SK-N-DZ (cell line): ENCODE measurements at places on chromosomes 12 and 14.

DNA sequence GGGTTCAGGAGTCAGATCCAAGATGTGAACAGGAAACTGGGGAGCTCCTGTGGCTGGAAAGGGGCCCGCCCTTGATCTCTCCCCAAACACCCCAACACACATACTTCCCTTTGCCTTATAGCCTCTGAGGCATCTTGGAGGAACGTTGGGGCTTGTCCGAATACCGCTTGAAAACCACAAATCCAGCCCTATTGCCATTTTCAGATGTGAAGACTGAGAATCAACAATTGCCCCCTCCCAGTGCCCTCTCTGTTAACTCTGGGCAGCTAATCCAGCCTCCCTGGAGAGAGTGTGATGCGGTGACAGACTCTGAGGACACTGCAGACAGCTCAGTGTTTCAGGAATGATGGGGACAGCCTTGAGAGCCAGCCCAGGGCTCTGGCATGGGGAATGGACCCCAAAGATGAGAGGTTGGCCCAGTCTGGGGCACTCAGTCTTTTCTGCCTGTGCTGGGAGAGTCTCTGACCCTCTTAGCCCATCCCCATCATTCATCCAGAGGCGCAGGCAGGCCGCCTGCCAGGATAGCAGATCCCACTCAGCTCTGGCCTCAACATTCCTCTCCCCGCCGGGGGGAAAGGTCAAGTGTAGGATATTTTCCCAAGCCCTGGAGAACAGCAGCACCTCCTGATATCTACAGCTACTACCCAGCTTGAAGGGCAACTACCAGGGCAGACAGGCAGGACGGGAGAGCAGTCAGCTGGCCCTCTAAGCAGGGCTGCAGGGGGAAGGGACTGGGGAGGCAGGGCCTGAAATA is 24.6 kb upstream of the LTBP2 start:
- DNase-seq: no peak

DNA sequence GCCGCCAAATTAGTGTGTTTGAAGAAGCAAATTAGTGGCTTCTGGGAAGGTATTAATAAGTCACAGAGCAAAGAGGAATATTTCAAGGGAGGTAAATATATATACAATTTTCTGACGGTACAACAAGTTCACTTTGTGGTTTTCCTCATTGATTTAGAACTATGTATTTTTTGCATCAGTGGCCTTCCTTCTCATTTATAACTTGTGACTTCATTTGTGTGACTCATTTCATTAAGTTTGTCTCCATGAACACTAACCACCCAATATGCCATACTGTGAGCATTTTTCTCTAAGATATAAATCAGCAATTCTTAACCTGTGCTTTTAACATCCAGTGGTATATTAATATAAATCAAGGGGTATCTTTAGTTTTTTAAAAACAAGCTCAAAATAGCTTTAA is 29.3 kb upstream of the ARHGAP5 start:
- no peak for DNase-seq

- no peak for DNase-seq
Measured at GRCh38 chr12:90335566-90335965, 619.4 kb downstream of the CCER1 start.

DNA sequence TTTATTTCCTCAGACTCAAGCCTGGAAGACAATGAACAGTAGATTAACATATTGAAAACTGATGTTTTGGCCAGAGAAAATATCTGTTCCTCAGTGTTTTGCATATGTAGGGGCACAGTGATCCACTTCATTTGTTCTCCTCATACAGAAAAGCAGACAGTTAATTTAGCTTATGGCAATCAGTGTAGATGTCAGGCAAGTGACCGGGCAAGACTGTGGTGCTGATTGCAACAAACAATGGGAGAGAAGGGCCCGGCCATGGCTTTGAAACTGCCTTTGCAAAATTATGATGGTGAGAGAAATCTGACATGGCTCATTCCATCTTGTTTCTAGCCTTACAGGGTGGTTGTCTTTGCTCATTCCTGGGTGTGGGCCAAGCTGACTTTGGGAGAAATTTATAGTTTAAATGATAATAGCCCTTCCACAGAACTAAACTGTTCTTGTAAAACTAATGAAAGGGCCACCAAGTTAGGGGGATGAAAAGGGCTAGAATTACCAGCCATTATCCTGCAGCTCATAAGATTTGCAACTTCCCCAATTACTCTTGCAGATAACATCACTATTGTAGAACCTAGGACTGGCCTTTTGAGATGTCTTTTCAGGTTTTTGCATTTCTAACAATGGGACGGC is 220.3 kb downstream of the KTN1 start:
- DNase-seq: no peak

GRCh38 chr12:52913431-52913821 is 8.6 kb upstream of the KRT8 start:
- no peak for DNase-seq

- DNase-seq: no peak
Measured at GRCh38 chr12:131460520-131460919, 250.4 kb upstream of the SFSWAP start.

GRCh38 chr12:47838286-47838931 is 18.7 kb upstream of the HDAC7 start:
- peak; percentile 47 for DNase-seq

GRCh38 chr14:74843653-74844052 is 32.3 kb downstream of the PROX2 start:
- DNase-seq: peak; percentile 31

DNA sequence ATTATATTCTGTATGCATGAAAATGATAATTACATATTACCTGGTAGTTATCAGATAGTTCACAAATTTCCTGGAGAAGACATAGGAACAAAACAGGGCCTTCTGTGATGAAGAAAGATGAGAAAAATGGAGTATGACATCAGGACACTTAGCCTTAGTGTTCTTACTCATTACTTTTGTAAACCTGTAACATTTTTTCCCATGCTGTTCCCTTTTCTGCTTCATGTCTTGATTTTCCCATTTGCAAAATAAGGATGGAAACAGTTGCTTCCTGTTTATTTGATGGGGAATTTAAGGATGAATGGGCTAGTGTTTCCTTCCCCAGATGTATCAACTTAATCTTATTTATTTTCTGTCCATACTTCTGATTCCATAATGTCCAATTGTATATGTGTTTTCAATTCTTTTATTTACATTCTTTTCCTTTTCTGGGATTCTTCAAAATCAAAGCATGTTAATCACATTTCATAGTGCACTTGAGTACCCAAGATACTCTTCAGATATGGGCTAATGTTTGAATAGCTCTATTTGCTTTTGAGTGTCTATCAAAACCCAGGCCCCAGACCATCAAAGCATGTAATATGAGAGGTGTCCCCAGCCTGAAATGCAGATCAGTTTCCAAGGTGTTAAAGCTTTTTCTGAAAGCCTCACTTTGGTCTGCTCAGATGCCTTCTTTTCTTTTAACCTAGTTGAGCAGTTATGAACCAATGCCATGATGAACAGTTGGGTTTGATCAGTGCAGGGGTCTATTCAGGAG is 260.5 kb downstream of the RAD51B start:
- no peak for DNase-seq

GRCh38 chr12:5071496-5071895 is 27.8 kb downstream of the KCNA5 start:
- no peak for DNase-seq

DNA sequence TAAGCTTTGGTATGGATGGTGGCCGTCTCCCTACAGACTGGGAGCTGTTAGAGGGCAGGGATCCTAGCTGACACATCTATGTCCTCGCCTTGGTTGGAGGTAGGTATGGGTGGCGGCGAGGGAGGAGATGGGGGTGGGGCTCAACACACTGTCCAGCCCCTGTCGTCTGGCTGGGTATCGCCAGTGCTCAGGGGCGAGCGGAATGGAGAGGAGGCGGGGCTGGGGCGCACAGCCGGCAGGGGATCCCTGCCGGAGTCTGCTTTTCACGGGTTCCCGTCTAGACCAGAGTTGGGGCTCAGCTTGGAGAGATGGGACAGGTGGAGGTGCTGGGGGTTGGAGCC is 16.1 kb downstream of the TAMALIN start:
- no peak for DNase-seq

DNA sequence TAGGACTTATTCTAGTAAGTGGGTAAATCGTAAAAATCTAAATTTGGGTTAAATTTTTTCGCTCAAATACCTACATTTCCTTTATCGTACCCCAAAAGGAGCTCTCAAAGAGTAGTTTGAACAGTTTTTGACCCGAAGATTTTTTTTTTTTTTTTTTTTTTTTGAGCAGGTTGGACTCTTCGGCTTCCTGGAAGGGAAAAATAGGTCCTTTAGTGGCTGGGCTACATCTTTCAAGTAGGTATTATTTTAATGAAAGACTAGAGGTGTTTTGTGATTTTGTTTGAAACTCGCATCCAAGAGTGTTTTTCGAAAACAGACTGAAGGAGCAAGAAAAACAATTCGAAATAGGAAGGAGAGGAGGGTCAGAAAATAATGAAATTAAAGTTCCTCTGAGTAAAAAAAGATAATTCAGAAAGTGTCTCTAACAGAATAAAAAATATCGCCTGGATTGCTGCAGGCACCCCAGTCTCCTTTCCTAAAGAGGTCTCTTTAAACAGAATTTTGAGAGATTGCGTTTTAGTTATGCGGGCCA is 6.0 kb downstream of the CDKN1B start:
- no peak for DNase-seq

DNA sequence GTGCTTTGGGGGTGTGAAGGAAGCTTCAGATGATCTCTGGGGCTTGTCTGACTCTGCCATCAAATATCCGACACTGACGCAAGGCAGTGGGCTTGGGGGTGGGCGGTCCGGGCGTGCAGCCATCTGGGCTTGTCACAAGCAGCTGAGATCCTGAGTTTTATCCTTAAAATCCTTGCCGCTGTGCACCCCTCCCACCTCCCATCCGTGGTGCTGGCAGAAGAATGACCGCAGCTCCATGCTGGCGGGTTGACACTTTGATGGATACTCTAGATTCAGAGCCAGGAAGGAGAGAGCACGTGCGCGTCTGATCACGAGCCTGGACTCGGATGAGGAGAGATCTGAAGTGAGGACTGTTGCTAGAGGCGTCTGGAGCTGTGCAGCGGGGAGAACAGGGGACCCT is 3.0 kb downstream of the ZFYVE21 start:
- no peak for DNase-seq

GRCh38 chr12:105861227-105861626 is 277.5 kb downstream of the NUAK1 start:
- DNase-seq: no peak
